Esophagus squamous epithelium (tissue), 5 donors: ENCODE measurements at places on chromosomes 3 and 15.
A peak's percentile ranks its signal among the peaks of the same experiment; 100 is the strongest.

GRCh38 chr3:96300743-96301142 is 513.7 kb upstream of the EPHA6 start:
- no peak for DNase-seq
- no peaks in the 10 kb centered on the region for H3K4me1 ChIP-seq
- no peak overlapping the region for H3K27ac ChIP-seq
- no peak overlapping the region for H3K4me3 ChIP-seq
- H3K36me3 ChIP-seq, result no peaks in the 10 kb centered on the region
- H3K27me3 ChIP-seq, result no peaks in the 10 kb centered on the region

- no peaks in the 10 kb centered on the region for H3K4me1 ChIP-seq
- no peak overlapping the region for H3K4me3 ChIP-seq
- no peak for DNase-seq
- no peak overlapping the region for H3K27ac ChIP-seq
These were observed 36.8 kb downstream of the CCDC191 start for GRCh38 chr3:114019486-114019885.

GRCh38 chr3:127329631-127330285 is 41.9 kb upstream of the PRR20G start:
- no peaks in the 10 kb centered on the region for H3K4me1 ChIP-seq
- no peak for DNase-seq
- no peaks in the 10 kb centered on the region for H3K36me3 ChIP-seq

DNA sequence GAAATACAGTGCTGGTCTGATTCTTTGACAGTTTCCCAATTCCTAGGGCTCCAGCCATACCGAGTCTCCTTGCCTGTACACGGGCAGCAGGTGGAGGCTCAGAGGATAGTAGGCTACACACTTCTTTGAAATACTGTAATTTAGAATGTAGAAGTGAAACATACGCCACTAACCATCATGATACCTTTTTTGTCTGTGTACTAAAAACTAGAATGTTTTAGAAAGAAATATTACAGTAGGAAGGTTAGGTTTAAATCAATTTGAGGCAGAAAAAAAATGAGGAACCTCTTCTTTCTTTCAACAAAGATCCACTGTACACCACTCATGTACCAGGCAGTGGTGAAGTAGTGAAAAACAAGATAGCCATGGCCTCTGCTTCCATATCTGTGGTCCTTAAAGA is 354.7 kb downstream of the MCTP2 start:
- no peaks in the 10 kb centered on the region for H3K36me3 ChIP-seq
- no peak for DNase-seq
- no peaks in the 10 kb centered on the region for H3K27me3 ChIP-seq
- H3K4me1 ChIP-seq, result no peaks in the 10 kb centered on the region
- no peak overlapping the region for H3K27ac ChIP-seq

DNA sequence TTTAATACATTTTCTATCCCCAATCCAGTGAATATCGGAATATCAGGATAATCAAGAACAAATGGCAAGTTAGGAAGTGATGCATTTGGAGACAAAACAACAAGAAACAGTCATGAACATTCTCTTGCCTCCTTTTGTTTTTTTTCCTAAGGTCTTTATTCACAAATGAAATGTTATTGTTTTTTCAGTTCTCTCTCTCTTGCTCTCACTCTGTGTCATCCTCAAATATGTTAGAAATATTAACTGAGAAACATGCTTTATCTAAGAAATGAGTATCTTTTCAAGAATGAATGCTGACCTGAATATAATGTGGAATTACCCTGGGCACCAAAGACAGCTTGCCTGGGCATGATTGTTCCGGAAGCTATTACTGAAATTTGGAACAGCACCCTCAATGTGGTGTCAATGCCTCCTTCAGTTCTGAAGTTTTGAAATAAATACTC is 51.3 kb downstream of the RBMS3 start:
- no peaks in the 10 kb centered on the region for H3K36me3 ChIP-seq
- H3K4me1 ChIP-seq, result peaks cover 63% of the 10 kb centered on the region
- no peaks in the 10 kb centered on the region for H3K27me3 ChIP-seq
- H3K27ac ChIP-seq, result peak overlapping the region; percentile 53
- no peak for DNase-seq
- no peak overlapping the region for H3K4me3 ChIP-seq

- DNase-seq, result no peak
- H3K27ac ChIP-seq, result peak overlapping the region; percentile 99
- H3K27me3 ChIP-seq, result no peaks in the 10 kb centered on the region
- peaks cover 18% of the 10 kb centered on the region for H3K4me1 ChIP-seq
These were observed 1.4 kb downstream of the FOXP1 start for GRCh38 chr3:71582036-71582611.

DNA sequence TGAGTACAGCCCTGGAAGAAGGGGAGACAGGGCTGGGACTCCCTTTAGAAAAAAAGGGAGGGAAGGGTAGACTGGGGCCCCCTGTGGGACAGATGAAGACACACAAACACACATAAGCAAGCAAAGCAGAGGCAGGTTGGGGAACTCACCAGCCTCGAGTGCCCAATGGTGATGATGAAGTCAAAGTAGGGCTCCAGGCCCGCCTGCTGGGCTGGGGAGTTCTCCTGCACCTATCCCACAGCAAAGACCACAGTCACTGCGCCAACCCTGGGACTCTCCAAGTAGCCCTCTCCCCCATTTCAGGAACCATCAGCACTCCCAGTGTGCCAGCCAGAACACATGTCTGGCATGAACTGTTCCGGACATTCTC is 4.1 kb downstream of the GORASP1 start:
- no peak overlapping the region for H3K4me3 ChIP-seq
- peaks cover 66% of the 10 kb centered on the region for H3K4me1 ChIP-seq
- H3K27me3 ChIP-seq, result no peaks in the 10 kb centered on the region
- H3K36me3 ChIP-seq, result peaks cover 16% of the 10 kb centered on the region
